Activated naive CD4-positive, alpha-beta T cell treated with anti-CD3 and anti-CD28 coated beads, Interleukin-2, amount 10 ng/mL, durations not matched to agents 5 hours and 36 hours (primary cell): ENCODE measurements at places on chromosomes 7 and 10. TPM values are rescaled to one million over a fixed set of nuclear protein-coding genes. Genes with fewer than 3 reads are reported as not detected.

Gene NT5C3A
- total RNA-seq, result 50.5 TPM

Gene PHKG1
- 1.9 TPM for total RNA-seq

Gene MINDY4
- total RNA-seq, result 1.3 TPM

Gene CRTAC1
- total RNA-seq, result not detected

Gene MSS51
- total RNA-seq, result 2.9 TPM

Gene ACTR3C
- 7.7 TPM for total RNA-seq

Gene PRTFDC1
- total RNA-seq, result 0.89 TPM

Gene ZNF37A
- total RNA-seq, result 19.1 TPM
